ENCODE measurements at places on chromosomes 4 and X.

DNA sequence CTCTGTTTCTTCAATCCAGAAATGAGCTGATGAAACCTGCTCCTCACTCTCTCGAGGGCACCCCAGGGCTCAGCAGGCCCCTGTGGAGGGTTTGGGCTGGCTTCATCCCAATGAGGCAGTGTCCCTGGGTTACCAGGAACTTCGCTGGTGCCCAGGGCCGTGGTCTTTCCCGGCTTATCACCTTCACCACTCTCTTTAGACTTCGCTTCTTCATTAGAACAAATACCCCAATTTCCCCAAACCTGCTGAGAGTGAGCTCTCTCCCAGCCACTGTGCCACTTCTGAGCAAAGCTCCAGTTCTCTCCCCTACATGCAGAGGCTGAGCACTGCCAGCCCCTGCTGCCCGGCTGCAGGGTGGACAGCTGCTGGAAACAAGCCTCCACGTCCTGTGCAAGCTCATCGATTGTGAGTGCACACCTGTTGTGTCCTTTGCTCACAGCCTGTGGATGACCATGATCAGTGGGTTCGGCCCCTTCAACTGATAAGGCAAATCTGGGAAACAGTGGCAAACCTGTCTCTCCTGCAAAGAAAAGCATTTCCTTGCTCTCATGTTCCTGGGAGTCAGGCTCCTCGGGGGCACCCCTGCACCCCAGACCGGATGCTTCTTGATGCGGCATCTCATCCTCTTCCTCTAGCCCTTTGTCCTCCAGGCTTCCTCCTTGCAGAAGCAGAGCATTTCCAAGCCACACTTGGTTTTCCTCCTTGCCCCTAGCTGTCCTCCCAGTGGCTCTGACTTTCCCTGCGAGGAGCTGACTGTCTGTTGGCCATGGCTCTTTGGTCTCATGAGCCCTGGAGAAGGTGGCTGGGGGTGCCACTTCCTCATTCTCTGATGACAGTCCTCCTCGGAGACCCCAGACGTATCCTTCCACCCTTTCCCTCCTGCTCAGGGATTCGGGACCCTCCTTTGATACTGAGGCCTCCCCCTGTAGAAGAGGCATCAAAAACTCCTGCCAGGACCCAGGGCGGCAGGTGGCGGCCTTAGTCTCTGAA, 28.7 kb downstream of the C4orf50 start:
- no peak for DNase-seq

DNA sequence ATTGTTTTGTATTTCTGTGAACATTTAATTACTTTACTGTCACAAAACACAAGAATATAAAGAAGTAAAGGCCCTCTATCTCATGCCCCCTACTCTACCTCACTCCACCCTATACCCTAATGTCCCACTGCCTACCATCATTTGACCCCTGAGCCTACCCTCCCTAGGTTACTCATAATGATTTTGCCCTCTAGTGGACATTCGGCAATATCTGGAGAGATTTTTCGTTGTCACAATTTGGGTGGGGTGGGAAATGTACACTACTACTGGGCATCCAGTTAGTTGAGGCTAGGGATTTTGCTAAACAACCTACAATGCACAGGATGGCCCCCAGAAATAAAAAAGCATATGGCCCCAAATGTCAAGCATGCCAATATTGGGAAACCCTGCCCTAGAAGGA, 10.2 kb downstream of the TEX13A start:
- DNase-seq, result no peak

- no peak for DNase-seq
Observed at GRCh38 chrX:46620505-46620904, 46.9 kb downstream of the CHST7 start.

DNA sequence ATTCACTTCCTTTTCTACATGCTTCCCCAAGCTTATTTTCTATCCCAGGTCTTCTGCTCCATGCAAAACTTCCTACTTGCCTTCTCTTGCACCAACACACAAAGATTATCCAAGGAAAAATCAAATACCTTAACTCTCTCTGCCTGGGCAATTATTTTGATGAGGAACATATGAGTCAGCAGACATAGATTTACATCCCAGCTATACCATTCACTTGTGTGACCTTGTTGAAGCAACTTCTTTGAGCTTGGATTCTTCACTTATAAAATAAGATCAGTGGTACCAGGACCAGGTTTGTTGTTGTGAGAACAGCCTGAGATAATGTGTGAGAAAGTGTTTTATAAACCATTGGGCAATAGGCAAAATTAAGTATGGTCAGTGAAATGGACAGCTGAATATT, 39.1 kb upstream of the TMEM192 start:
- DNase-seq, result no peak

GRCh38 chrX:65706041-65706828, 38.8 kb downstream of the MSN start:
- DNase-seq, result no peak

GRCh38 chrX:72107320-72107719, 24.4 kb downstream of the RTL5 start:
- DNase-seq, result no peak

DNA sequence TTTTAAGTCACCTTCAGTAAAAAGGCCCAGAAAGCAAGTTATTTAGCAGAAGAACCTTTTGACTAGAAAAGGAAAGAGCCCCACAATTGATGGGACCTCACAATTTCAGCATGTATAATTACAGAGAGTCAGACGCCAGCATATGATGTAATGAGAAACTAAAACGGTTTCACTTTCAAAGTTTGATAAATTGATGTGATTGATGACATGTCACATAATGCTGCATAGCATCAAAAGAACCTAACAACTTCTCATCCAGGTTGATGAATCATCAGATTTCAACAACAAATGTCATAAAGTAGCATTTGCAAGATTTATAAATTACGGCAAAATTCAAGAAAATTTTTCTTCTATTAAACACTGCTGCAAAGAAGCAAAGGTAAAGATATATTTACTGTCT, 3.9 kb upstream of the GAR1 start:
- no peak for DNase-seq

GRCh38 chrX:41516999-41517765, 70.0 kb downstream of the NYX start:
- no peak for DNase-seq

- no peak for DNase-seq
Observed at GRCh38 chr4:163142246-163142645, 24.4 kb downstream of the NAF1 start.

GRCh38 chr4:135204311-135204710, 1002.7 kb upstream of the PABPC4L start:
- DNase-seq, result no peak

DNA sequence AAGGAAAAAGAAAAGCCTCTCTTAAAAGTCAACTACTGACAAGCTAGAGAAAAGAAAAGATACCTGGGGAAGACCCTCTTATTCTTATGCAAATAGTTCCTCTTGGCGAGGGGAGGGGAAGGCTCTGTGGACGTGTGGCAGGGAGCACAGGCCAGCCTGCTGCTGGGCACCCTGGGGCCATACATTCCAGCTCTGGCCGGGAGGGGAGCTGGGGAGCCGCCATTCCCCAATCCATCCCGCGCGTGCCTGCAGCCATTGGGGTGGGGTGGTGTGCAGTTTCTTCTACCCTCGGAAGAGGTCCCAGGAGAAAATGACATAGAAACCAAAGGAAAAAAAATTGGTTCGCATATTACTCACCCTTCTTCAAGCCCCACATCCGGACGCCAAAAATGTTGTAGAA, 1496.4 kb downstream of the RPA4 start:
- no peak for DNase-seq

DNA sequence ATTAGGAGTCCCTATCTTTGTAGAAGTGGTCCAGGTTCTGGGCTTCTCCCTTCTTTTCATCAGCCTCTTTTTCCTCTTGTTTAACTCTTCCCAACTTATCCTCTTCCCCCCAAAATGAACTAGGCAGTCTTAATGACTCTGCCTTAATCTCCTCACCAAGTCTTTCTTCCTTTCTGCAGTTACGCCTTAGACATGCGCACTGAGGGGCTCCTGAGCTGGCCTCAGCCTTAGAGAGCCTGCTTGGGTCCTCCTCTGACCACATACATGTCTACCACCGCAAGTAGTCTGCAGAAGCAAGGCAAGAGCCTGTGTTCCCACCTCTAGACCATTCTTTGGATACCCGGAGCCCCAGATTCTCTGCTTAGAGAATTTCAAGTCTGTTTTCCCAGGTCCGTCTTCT, 199.9 kb downstream of the MGST2 start:
- DNase-seq, result no peak

GRCh38 chr4:10731690-10732089, 47.1 kb upstream of the CLNK start:
- no peak for DNase-seq

DNA sequence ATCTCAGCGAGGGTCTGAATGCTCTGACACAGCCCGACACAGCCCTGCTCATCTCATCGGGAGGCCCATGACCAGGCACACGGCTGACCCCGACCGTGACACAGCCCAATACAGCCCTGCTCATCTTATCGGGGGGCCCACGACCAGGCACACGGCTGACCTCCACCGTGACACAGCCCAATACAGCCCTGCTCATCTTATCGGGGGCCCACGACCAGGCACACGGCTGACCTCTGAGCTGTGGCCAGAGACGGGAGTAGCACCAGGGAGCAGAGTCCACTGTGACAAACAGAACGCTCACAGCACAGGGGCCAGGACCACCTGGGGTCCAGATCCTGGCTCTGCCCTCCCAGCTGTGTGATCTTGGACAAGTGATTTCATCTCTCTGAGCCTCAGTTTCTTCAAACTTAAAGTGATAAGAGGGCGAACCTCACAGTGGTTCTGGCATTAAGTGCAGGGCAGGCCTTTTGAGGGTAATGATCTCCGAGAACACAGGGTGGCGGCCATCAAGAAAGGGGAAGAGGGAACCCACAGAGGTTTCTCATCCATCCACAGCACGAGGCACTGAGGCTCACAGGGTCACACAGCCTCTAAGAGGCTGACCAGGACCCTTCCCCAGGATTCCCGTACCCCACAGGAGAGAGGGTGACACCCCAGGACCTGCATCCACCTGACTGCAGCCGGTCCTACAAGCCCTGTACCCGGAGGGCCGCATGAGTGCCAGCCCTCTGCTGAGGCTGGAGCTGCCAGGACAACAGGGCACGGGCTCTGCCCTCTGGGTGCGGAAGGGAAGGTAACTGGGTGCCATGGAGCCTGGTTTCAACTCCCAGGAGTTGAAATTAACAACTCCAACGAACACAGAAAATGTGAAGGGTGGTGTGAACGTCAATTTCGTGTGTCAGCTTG, 60.1 kb downstream of the WFS1 start:
- no peak for DNase-seq

Data from globus pallidus (tissue), 1 donor.